Stimulated activated CD4-positive, alpha-beta T cell treated with anti-CD3 and anti-CD28 coated beads, Interleukin-15, amount 100 ng/mL, for 24 hours (primary cell): ENCODE measurements at places on chromosomes 13 and 19.

GRCh38 chr13:87680298-87680697, 9.1 kb downstream of the SLITRK5 start:
- DNase-seq = no peak

GRCh38 chr19:15279326-15279904, 47.2 kb upstream of the EPHX3 start:
- no peak for DNase-seq

GRCh38 chr19:8337728-8338127, 5.3 kb downstream of the KANK3 start:
- no peak for DNase-seq

DNA sequence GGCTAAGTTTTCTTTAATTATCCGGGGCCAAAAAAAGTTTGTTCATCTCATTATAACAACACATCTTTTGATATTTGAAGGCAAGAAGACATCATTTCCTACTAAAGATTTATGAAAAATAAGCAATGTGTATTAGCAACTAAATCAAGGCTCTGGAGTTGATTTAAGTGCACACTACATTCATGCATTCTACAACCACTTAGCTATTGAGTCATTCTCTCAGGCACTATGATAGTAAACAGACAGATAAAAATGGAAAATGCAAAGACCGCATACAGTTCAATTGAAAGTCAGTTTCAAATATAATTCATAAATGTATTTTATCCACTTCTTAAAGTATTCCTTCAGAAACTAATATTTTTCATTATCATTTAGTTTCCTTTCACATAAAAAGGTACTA, 1395.2 kb downstream of the PCDH9 start:
- DNase-seq = no peak

DNA sequence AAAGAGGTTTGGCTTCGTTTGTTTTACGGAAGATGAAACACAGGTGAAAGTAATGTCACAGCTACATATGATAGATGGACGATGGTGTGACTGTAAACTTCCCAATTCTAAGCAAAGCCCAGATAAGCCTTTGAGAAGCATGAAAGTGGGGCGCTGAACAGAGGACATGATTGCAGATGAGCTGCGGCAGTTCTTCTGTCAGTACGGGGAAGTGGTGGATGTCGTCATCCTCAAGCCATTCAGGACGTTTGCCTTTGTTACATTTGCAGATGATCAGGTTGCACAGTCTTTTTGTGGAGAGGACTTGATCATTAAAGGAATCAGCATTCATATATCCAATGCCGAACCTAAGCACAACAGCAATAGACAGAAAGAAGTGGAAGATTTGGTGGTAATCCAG, 111.5 kb upstream of the DIAPH3 start:
- DNase-seq = no peak

DNA sequence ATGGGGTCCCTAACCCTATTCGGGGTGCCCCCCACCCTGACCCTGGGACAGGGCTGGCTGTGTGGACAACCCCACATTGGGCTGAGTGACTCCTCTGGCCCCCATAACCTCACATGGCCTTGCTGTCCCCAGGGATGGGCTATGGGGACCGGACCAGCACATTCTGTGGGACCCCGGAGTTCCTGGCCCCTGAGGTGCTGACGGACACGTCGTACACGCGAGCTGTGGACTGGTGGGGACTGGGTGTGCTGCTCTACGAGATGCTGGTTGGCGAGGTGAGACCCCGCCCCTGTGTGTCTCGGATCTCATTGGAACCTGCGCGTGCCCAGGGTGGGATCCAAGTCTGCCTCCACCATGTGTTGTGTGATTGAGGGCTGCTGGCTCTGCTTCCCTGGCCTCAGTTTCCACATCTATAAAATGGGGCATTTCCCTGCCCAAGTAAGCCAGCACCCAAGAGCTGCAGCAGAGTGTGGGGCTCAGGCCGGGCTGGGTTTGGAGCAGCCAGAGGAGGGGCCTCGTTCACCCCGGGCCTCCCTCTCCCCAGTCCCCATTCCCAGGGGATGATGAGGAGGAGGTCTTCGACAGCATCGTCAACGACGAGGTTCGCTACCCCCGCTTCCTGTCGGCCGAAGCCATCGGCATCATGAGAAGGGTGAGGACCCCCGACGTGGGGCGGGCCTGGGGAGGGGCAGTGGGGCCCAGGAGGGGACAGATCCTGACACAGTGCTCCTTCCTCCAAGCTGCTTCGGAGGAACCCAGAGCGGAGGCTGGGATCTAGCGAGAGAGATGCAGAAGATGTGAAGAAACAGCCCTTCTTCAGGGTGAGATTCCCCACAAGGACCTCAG, 4.9 kb downstream of the PTGER1 start:
- DNase-seq = no peak

- DNase-seq = no peak
Observed at GRCh38 chr19:51507640-51508058, 6.0 kb upstream of the SIGLEC12 start.

- peak; percentile 21 for DNase-seq
Observed at GRCh38 chr19:8085598-8086408, 33.2 kb downstream of the CCL25 start.

DNA sequence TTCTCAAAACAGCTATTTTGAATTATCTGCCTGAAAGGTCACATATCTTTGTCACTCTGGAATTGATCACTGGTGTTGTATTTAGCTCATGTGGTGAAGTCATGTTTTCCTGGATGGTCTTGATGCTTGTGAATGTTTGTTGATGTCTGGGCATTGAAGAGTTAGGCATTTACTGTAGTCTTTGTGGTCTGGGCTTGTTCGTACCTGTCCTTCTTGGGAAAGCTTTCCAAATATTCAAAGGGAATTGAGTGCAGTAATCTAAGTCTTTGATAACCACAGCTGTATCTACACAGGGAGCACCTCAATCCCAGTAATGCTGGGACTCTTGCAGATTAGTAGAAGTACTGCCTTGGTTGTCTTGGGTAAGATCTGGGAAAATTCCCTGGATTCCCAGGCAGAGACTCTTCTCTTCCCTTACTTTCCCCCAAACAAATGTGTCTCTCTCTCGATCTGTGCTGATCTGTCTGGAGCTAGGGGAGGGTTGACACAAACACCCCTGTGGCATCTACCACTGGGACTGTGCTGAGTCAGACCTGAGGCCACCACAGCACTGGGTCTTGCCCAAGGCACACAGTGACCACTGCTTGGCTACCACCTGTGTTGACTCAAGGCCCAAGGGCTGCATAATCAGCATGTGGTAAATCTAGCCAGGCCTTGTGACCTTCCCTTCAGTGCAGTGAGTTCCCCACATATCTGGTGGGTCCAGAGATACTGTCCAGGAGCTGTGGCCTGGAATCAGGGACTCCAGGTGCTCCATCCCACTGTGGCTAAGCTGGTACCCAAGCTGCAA, 5.5 kb upstream of the CYP4F3 start:
- no peak for DNase-seq

DNA sequence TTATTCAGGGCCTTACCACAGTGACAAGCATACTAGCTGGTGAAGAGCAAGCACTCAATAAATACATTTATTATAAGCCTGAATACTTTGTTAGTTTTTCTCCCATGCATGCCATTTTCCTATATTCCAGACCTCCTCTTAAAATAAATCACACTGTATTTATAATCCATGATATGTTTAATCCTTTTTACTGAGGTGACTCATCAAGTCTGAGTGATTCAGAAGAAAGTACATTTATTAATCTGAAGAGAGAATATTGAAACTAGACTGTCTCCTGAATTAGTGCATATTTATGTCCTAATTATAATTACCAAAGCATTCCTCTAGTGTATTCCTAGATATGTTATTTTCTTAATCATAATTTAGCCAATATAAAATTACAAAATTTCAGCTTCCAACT, 323.3 kb downstream of the NALCN start:
- DNase-seq = no peak

GRCh38 chr13:102558029-102558428, 38.8 kb upstream of the TPP2 start:
- no peak for DNase-seq

DNA sequence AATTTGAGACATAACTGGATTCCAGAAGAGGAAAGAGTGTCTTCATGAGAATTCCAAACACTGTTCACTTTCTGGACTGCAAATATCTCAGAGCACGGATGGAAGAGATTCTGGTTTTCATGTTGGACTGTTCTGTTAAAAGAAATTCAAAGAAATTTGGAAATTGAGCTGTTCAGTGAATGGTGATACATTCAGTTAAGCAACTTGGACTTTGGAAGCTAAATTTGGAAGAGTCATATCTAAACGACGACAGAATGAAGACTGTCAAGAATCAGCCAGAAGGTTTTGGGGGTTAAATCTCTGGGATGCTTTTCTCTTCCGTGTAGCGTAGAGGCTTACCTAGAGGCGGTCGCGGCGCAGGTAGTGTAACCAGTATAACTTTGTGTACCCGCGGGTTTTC, 25.6 kb downstream of the SAFB start:
- DNase-seq = no peak

GRCh38 chr13:24203811-24204210, 43.3 kb downstream of the SPATA13 start:
- DNase-seq = no peak

- DNase-seq = no peak
Observed at GRCh38 chr13:23462815-23463559, 29.5 kb upstream of the SACS start.

GRCh38 chr13:22076658-22077057, 405.8 kb downstream of the FGF9 start:
- DNase-seq = no peak

DNA sequence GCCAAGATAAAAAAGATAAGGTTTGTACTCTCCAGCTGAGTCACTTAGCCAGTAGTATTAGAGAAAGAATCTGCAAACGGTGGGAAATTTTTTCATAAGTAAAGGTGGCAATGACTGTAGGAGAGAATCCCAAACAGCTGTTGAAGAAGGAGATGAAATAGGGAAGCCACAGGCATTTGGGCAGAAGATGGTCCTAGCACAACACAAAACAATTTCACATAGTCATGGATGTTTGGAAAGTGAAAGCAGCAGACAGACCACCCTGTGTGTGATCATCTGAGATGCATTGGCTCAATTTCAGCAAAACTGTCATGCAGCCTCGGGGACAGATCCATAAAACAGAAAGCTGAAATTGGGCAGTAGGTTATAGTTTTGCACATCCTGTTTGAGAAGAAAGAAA, 2832.4 kb downstream of the PCDH9 start:
- no peak for DNase-seq
